ENCODE measurements at places on chromosomes 1 and 21.

GRCh38 chr1:67169932-67170331 is 3.7 kb downstream of the IL23R start:
- DNase-seq: no peak

DNA sequence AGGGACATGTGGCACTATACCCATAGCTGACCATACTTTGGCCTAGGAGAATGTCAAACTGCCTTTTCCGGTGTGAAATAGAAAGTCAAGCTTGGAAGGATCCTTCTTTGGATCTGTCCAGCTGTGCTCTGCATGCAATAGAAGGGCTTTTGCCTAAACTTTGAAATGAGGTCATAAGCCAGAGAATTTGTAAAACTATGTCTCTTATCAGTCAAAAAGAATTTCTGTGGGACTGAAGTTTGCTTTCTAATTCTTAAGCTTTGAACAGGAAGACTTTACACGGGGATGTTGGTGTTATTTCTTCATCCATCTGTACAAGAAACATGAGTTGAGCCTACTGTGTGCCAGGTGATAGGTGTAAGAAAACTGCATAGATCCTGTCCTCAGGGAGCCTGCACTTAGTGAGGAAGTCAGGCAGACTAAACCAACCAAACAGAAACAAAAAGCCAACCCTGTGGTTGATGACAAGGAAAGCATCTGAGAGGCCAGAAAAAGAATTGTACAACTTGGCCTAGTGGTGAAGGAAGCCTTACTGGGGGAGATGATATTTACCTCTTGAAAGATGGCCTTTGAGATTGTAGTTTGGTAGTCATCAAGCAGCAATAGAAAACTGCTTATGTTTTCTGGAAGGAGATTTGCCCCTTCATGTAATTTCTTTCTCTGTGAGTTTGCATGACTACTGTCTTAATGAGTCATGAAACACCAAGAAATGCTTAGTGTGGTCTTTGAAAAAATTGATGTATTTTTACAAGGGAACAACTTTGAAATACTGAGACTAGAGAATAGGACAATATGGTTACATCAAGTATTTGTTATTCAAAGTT is 24.8 kb downstream of the TGFB2 start:
- no peak for DNase-seq

DNA sequence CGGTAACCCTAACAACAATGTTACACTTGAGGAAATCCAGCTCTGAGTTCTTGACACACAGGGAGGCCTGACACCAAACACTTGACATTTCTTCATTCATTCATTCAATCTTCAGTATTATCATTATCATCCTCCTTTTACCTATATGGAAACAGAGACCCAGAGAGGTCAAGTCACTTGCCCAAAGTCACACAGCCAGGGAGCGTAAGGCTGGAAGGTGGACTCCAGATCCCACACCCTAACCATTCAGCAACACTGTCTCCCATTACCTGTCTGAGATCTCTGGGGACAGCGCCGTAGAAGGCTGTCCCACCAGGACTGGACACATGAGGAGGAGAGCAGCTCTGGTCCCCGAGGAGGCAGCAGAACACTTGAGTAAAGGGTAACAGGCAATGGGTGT is 101.4 kb downstream of the SYF2 start:
- peak; percentile 2 for DNase-seq

- DNase-seq: no peak
These were observed 3.9 kb upstream of the MEF2D start for GRCh38 chr1:156504438-156504813.

GRCh38 chr1:199089393-199090122 is 450.7 kb downstream of the PTPRC start:
- DNase-seq: peak; percentile 35

DNA sequence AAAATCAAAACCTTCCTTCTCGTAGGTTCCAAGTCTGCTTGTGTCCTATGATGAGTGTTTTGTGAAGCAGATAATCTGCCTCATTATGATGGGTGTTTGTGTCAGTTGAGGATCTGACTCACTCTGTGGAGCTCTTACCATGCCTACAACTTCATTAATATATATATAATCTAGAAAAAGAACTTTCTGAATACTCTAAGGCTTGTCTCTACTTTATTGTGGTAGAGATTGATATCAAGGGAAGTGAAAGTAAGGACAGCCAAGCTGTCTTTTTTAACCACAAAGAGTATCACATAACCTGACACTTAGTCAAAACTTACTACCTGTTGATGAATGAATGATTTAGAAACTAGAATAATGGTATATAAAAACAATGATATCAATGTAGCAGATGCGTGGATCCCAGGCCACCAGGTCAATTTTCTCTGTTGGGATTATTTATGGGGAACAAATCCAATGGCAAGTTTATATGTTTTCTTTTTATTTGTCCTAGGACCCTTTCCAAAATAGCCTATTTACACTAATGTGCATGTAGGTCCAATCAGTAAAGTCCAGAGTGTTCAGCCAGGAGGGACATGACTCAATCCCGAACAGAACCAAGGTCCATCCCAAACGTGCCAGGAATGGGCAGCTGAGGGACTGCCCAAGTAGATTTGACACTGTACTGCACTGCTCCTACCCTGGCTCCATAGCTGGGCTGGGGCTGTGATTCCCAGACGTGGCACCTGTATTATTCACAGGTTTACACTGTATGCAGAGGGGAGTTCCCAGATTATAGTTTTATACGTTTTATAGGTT is 182.3 kb upstream of the GREM2 start:
- DNase-seq: no peak

GRCh38 chr1:25800703-25801377 is 847 bp downstream of the SELENON start:
- DNase-seq: no peak

- DNase-seq: no peak
These were observed 97.1 kb downstream of the AK5 start for GRCh38 chr1:77378723-77379535.
